Stimulated activated CD8-positive, alpha-beta memory T cell treated with anti-CD3 and anti-CD28 coated beads, Interleukin-12 subunit alpha, Interleukin-12 subunit beta, amount 100 ng/mL, for 4 hours (primary cell): ENCODE measurements at places on chromosomes 13 and 19.

GRCh38 chr13:20400774-20401173, 124.9 kb downstream of the CRYL1 start:
- no peak for DNase-seq

GRCh38 chr19:6222884-6223283, 56.9 kb downstream of the MLLT1 start:
- DNase-seq = no peak

DNA sequence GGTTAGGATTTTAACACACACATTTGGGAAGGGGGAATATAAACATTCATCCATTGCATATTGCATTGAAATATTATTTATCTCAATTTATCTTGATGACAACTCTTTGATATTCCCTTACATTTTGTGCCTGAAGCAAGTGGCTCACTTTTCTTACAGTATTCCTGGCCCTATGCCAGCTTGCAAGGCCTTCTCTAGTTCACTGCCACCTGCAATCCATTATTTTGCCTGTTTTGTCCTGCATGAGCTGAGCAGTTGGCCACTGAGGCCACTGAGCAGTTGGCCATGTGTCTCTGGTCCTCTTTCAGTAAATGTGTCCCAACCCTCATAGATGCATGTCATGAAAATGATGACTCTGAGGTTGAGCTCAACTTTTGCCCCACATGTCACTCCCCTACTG, 49.8 kb downstream of the CBY2 start:
- no peak for DNase-seq

- DNase-seq = no peak
These were observed 22.3 kb upstream of the LAMP1 start for GRCh38 chr13:113274721-113275120.

DNA sequence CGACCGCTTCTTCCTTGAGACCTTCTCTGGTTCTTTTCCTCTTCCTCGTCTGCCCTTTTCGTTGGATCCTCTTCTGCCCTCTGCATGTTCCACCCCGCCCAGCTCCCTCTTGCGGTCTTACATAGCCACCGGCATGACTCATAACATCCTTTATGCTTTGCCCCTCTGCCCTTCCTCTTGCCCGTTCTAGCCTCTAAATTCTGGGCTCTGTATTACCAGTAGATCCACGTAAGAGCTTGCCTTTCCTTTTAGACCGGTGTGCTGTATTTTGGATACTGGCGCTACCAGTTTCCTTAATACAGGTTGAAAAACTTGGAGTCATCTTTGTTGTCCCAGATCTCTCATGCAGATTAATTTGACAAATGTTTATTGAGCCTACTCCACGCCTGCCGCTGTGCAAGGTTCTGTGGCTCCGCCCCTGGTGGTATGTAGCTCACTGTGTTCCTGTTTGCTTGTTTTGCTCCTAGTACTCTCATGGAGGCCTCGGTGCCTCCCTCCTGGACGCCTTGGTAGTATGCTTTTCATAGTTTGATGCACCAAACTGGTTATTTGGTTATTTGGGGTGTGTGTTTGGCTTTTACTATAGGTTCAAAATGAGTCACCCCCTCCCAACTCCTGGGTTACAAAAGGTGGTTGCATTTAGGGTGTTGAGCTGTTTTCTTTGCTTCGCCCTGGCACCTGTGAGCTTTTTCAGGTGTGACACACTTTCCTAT, 1.7 kb downstream of the GTF3A start:
- peak; percentile 56 for DNase-seq

DNA sequence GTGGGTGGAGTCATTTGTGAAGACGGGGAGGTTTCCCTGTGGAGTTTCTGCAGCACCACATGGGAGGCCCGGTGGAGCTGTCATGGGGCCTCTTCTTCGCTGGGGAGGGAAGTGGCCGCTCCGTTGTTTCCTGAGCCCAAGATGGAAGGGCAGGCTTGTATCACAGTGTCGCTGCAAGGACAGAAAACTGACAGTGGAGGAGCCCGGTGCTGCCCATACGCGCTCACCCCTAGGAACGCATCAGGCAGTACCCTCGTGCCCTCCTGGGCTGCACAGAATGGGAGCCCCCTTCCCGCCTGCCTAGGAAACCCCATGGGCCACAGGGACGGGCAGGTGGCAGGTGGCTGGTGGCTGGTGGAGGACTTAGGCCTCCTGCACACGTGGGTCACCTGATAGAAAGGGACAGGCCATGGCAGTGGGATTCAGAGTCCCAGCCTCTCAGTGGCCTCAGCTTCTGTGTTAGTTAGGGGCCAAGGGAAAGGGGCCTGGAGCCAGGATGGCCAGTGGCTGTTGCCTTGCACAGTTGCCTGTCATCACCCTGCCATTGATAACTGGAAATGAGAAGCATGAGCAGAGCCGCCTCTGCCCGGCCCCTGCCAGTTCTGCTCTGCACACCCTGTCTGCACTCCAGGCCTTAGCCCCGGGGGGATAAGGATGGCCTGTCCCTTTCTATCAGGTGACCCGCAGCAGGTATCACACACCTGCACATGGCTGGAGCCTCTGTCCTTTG, 7.6 kb downstream of the COL4A2 start:
- DNase-seq = no peak

- no peak for DNase-seq
These were observed 64.7 kb downstream of the DNAJC15 start for GRCh38 chr13:43088093-43088511.

DNA sequence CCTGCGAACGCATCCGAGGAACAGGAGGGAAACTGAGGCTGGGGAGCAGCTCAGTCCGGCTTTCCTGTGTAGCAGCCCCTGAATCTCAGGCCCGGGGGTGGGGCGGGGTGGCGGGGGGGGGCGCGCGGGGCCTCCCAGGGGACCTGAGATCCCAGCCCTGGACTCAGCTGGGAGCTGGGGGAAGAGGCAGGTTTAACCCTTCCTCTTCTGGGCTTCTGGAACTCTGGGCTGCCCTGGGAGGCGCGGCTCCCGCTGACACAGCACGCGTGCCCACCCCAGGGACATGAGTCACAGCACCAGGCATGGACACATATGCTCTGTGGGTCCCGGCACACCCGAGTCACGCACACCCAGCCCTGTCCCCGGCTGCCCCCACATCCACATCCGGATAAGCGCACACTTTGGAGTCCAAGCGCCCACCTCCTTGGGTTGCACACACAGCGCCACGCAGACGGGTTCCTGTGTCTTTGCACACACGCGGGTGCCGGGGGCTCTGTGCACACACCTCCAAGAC, 3.5 kb upstream of the CIRBP start:
- no peak for DNase-seq

DNA sequence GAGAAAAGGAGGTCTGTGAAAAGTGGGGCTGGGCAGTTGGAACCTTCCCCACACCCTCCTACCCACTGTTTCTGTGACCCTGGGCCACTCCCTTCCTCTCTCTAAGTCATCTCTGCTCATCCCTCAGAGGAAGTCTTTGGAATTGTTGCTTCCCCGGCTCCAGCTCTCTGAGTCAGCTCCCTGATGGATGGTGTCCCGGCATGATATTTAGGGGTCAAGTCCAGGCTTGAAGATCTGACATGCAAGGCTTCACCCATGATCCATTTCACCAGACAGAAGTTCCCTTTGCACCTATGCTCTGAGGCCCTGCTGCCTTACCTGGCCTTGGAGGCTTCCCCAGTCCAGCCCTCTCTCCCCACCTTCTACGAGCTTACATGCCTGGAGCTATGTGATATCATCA, 13.3 kb downstream of the EXOC3L2 start:
- DNase-seq = no peak
